Stimulated activated effector memory CD8-positive, alpha-beta T cell treated with anti-CD3 and anti-CD28 coated beads, Interleukin-12 subunit alpha, Interleukin-12 subunit beta, amount 100 ng/mL, for 72 hours (primary cell): ENCODE measurements at places on chromosomes 12 and 14.

GRCh38 chr14:72057701-72058285 lies 125.6 kb downstream of the RGS6 start:
- no peak for DNase-seq

GRCh38 chr12:40499856-40500255 lies 192.4 kb upstream of the CNTN1 start:
- no peak for DNase-seq

DNA sequence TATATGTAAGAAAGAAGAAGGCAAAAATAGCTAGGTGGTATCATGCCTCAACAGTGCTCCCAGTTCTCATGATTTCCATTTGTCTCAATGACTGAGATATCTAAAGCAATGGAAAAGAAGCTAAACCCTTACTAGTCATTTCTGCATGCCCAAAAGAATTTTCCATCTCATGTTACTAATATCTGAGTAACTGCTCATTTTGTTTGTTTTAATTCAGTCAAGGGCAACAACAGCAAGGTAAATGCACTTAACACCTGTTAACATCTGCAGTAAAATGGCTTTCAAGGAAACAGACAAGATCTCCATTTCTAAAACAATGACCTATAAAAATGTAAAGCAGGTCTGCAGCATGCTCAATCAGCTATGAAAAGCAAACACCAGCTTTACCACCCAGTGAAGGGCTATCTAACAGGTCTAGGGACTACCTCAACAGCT lies 19.4 kb upstream of the SELPLG start:
- no peak for DNase-seq

GRCh38 chr12:2035431-2036055 lies 17.2 kb upstream of the CACNA1C start:
- DNase-seq = no peak

DNA sequence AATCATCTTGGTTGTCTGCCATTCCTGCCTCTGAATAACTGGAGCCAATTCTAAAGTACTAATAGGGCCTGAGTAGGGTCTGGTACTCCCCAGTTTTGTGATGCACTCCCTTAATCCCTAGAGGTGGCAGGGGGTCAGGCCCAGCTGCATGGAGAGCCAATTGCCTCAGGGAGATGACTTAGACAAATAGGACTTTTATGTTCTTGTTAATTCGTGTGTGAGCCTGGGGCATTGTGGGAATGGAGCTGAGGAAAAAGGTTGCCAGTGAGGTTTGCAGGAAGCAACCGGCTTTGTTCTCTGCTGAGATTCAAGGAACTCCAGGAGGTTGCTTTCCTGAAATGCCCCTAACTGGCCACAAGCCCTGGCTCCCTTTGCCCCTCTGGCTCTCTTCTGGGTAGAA lies 6.8 kb upstream of the DCD start:
- no peak for DNase-seq

DNA sequence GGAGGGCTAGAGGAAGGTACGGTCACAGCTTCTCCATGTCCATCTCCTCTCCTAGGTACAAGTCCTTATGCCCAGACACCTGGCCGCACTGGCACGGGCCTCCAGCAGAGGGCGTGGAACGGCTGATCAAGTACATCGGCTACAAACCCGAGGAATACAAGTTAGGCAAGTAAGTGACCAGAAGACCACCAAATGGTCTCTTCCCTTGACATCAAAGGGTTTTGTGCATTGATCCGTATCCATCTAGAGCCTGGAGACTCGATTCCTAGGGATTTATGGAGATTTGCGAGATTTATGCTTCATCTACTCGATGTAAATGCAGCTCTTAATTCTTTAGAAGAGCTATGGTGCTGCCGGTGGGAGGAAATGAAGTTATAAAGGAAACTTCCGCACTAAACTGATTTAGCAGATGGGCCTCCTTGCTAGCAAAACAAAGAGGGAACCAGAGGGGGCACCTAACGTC lies 44.2 kb downstream of the KCTD10 start:
- peak; percentile 74 for DNase-seq
